Neuronal stem cell (in vitro differentiated cells): ENCODE measurements at places on chromosomes 6 and 20.

- DNase-seq, result no peak
Measured at GRCh38 chr6:112289038-112289566, 34.7 kb upstream of the LAMA4 start.

DNA sequence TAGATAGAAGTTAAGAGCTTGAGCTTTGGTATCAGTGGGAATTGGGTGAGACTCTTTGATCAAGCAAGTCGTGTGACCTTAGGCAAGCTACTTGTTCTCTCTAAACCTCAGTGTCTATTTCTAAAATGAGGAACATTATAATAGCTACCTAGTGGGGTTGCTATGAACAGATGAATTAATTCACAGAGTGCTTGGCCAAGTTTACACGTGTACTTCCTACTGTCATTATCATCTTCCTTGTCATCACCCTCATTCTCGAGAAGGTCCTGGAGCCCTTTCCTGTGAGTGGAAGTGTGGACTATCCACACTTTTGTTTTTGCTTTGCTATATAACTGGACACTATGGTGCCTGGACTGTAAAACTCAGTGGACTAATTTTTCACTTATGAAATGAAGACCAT, 64.0 kb downstream of the BCKDHB start:
- DNase-seq, result no peak

GRCh38 chr6:34416877-34417371, 8.9 kb downstream of the RPS10 start:
- no peak for DNase-seq

GRCh38 chr6:148179786-148180185, 162.9 kb upstream of the SASH1 start:
- DNase-seq, result no peak

DNA sequence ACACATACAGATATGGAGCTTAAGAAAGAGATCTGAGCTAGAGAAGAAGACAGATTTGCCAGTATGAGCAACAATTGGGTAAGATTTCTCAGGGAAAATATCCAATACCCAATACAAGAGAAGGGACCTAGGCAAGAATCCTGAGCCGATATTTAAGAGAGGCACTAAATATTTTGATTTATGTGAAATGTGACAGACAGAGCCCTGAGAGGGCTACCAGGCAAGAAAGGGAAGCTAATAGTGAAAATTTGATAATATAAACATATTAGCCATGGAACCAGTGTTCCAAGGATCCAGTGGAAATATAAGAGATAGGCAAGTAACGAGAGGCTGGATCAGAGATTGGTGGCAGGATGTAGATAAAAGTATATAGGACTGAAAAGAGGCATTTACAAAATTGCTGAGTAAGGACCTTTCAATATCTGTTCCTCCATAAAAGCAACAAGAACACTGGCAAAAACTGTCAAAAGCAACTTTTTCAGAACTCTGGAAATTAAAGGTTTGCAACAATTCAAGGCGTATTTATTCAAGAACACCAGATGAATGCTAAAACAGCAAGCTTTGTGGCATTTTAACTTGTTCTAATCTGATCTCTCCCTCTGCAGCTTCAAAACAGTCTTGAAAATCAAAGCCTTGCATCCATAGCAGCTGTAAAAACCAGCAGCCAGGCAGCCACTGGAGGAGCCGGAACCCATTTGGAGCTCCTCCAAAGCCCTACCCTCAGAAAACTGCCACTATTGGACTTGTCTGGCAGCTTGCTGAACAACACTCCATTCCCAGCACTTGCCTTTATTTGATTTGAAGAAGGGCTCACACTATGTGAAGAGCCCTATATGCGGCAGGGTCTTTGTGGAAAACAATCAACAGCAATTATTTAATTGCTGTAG, 58.8 kb downstream of the REV3L start:
- no peak for DNase-seq

GRCh38 chr6:72740135-72740534, 118.3 kb downstream of the KCNQ5 start:
- no peak for DNase-seq

- no peak for DNase-seq
Measured at GRCh38 chr6:77630014-77630413, 22.8 kb upstream of the MEI4 start.

GRCh38 chr20:11261533-11262000, 587.8 kb upstream of the JAG1 start:
- DNase-seq, result no peak

DNA sequence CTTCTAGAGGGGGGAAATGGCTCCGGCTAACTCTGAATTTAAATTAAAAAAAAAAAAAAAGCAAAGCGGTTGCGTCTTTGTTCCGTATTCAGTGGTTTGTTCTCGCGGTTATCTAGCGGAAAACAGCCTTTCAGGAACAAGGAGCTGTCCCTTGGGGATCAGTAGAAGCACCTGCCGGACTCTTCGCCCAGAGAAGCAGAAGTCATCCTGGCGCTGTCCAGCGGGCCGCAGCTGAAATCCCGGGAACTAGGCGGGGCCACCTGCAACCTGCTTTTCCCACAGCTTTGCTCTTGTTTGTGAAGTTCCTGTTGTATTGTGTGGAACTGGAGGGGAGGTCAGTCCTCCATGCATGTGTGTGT, 43.9 kb upstream of the GJE1 start:
- DNase-seq, result no peak
